Cerebellar nuclear complex (tissue), 1 donor: ENCODE measurements at places on chromosomes 6 and 20.

GRCh38 chr20:15675061-15675514 lies 898.2 kb downstream of the KIF16B start:
- no peak for DNase-seq

- DNase-seq, result no peak
These were observed 111.4 kb upstream of the EMILIN3 start for GRCh38 chr20:41478026-41478425.

- no peak for DNase-seq
These were observed 14.4 kb downstream of the FOXP4 start for GRCh38 chr6:41560431-41561192.

- no peak for DNase-seq
These were observed 159.8 kb downstream of the TFAP2C start for GRCh38 chr20:56788671-56789610.

DNA sequence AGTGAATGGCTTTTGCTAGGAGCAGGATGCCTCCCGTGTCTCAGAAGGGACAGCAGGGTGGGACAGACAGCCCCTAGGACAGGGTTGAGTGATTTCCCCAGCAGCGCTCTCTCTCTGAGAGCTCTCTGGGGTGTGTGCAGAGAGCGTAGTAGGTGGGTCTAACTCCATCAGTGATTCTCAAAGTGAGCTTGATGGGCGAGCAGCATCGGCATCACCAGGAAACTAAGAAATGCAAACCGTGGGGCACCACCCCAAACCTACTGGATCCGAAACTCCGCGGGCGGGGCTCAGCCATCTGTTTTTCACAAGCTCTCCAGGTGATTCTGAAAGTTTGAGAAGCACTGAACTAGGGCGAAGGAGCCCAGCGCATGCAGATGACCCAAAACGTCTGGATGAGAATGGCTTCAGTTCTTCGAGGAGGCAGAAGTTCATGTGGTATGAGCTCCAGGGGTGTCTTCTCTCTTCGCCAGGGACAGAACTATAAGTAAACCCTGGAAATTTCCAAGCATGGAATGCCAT lies 119.6 kb upstream of the RNF24 start:
- no peak for DNase-seq

GRCh38 chr20:22524393-22525015 lies 59.9 kb downstream of the FOXA2 start:
- no peak for DNase-seq

DNA sequence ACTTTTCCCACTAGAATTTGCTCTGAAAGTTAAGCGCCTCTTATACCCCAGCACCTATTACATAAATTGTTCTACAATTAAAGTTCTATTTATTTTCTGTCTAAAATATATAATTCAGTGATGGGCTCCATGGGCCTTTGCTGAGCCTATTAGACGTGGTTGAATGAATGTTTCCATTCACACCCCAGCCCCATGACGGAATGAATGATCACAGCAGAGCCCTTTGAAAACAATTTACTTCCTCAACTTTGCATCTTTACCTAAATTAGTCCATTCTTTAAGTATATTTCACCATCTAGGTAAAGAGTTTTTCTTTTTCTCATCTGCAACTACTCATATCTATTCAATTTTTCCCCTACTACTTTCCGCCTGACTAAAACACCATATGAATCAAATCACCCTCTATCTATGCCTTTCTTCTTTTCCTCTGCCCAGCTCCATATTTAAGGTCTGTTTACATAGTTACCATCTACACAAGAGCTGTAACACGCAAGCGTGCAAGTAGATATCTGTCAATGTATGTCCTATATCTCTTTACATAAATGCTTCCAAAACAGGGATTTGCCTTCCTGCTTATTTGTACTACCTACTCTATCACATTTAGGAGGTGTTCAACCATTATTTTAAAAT lies 69.7 kb downstream of the ECT2L start:
- DNase-seq, result no peak

- DNase-seq, result no peak
These were observed 88.5 kb downstream of the PSMG4 start for GRCh38 chr6:3347247-3347646.

DNA sequence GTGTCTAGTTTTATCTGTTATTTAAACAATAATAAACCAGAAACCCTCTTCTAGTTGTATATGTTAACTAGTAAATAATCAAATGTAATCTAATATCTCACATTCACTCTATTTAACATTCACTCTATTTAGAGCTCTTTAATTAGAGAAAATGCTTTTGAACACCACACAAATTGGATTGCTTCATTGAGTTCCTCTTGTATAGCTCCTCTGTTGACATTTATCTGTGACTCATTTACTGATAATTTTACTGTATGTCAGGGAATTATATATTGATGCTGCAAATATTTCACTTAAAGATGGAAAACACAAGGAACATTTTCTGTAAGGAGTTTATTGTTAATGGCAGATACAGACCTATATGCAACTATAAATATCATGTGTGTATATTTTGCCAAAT lies 594.6 kb downstream of the COL12A1 start:
- no peak for DNase-seq

- no peak for DNase-seq
These were observed 48.3 kb downstream of the ADGRF1 start for GRCh38 chr6:46993846-46994245.

GRCh38 chr6:30828027-30828962 lies 56.0 kb upstream of the DDR1 start:
- DNase-seq, result peak; percentile 26

DNA sequence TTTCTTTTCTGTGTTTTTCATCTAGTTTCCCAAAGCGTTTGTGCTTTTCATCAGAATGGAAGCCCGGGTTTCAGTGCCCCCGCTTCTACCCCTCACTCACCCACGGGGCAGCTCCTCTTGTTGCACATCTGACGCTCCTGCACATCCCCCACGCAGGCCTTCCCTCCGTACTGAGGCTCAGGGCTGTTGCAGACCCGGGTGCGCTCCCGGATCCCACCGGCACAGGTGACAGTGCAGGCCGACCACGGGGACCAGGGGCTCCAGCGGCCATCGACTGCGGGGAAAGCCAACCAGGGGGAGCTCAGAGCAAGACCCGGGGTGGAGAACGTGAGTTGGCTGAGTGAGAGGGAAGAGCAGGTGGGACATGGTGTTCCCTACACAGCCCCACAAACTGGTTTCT lies 19.0 kb downstream of the THBS2 start:
- no peak for DNase-seq

GRCh38 chr20:43914311-43915210 lies at the start of gene TOX2:
TOX2 (plus strand) TSS chr20:43914852; CDS start chr20:43914892, 40 bp downstream.
- no peak for DNase-seq

GRCh38 chr6:5497896-5498578 lies 236.7 kb downstream of the FARS2 start:
- DNase-seq, result no peak
